ENCODE measurements at places on chromosomes 12 and 14.

DNA sequence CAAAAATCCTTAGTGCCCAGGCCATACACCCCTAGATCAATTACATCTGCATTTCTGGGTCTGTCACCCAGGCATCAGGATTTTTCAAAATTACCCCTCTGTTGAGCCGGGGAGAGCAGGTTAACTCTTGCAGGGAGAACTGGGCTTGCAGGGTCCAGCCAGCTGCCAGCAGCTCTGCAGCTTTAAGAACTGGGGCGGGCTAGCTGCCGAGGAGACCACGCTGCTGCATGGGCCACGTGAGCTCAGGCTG is at the start of gene DGLUCY:
Gene DGLUCY, plus strand, starts transcription at position 245 of the 250 bp plus-strand sequence. CDS start 46,222 bp downstream, outside the sequence.
- no peak for DNase-seq

- no peak for DNase-seq
Measured at GRCh38 chr12:9977916-9978315, 6.7 kb downstream of the CLEC12A start.

- no peak for DNase-seq
Measured at GRCh38 chr12:123840765-123841425, 78.8 kb downstream of the DNAH10 start.

DNA sequence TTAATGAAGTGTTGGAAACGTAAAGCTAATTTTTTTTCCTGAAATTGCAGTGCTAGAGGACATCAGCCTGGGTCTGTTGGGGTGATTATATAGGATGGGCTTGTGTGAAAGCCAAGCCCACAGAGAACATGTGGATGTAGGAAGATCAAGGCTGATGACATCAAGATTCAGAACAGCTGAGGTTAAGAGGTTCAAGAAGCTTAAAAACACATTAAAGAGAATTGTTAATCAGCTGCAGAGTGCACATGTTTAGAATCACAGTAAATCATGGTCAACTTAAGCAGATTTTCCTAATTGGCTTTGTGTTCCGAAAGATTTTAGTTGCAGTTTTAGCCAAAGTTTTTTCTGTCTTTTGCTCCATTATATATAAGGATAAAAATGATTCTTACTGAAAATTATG is 87.9 kb upstream of the PRICKLE1 start:
- no peak for DNase-seq

DNA sequence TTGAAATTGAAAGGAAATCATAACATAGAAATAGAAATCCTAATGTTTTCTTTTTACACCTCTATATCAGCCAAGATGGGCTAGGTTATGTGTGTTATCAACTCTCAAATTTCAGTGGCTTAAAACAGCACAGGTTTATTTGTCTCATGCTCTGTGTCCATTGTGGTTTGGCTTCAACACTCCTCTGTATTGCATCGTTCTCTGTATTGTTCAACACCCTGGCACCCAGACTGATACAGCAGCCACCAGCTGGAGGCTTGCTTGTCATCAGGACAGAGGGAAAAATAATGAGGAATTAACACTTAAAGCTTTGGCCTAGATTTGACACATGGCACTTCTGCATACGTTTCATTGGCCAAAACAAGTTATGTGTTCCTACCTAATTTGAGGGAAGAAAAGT is 234.2 kb upstream of the ARHGAP5 start:
- DNase-seq = no peak

DNA sequence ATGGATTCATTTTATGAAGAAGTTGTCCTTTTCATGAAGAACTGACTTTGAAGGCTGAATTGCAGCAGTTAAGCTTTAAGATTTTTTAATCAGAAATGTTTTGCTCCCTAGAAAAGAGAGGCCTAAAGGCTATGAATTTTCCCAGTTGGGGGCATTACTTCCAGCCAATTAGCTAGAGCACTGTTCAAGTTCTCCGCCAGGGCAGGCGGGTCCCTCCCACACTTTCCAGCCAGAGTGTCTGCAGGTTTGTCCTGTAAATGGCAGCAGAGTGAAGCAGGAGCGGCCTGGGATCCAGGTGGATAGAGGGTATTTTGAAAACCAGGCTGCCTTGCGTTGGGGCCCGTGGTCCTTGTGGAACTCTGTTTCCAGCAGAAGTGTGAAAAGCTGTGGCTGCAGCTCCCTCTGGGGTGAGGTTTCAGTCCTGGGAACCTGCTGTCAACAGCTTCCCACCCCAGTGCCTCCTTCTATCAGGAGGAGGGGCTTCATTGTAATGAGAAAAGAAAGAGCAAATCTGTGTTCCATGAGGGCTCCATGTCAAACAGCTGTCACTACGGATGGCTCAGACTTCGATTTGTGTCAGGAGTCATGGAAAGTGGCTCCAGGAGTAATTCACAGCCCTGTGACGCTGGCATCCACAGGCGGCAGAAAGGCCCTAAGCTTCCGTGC is 210.7 kb upstream of the TMEM132C start:
- DNase-seq = no peak

DNA sequence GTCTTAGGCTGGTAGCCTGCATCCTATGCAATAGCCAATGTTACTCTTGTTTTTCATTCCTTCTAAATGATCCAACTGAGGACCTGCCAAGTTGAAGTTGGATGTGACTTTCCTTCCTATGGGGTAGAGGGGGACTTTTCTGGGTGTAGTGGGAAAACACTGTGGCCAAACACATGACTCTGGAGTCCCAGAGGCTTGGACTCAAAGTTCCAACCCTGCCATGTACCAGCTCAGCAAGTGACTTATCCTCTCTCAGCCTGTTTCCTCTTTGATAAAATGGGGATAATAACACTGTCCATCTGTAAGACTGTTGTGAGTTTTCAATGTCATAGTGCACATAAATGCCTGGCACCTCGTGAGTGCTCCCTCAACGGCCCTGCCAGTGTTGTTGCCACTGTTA is 97.0 kb downstream of the ZFP36L1 start:
- DNase-seq = no peak

GRCh38 chr14:35339761-35340406 is 47.7 kb downstream of the PSMA6 start:
- no peak for DNase-seq

GRCh38 chr12:114694436-114695304 is 10.7 kb upstream of the TBX3 start:
- DNase-seq = no peak

DNA sequence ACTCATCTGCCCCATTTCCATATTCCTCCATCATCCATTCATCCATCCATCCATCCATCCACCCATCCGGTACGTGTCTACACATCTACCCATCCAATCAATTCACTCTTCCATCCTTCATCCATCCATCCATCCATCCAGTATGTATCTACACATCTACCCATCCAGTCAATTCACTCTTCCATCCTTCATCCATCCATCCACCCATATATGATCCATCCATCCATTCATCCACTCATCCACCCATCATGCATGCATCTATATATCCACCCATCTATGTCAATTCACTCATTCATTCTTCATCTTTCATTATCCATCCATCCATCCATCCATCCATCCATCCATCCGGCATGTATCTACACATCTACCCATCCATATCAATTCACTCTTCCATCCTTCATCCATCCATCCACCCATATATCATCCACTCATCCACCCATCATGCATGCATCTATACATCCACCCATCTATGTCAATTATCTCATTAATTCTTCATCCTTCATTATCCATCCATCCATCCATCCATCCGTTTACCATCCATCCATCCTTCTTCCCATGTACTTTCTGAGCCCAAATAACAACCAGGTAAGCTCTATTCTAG is 108.6 kb upstream of the NOS1 start:
- DNase-seq = no peak

- DNase-seq = no peak
Measured at GRCh38 chr12:176321-177181, 37.4 kb downstream of the SLC6A12 start.

GRCh38 chr14:20698934-20699333 is 10.4 kb downstream of the ANG start:
- no peak for DNase-seq

GRCh38 chr12:55673638-55674037 is 34.1 kb downstream of the ITGA7 start:
- no peak for DNase-seq

GRCh38 chr12:116320791-116321217 is 43.3 kb upstream of the MED13L start:
- DNase-seq = no peak

DNA sequence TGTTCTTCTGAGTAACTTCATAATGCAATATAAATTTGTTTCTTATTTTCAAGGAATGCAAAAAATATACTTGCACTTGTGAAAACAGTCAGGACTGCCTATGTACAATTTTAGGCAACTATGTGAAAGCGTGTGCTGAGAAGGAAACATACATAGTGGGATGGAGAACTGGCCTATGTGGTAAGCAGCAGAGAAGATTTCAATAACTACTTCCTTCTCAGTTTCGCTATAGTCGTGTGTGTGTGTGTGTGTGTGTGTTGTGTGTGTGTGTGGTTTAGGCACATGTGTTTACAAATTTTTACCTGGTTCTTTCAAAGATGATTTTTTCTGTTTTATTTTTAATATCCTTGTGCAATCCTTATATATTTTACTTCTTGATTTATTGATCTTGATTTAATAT is 211.8 kb downstream of the LRRK2 start:
- DNase-seq = no peak

GRCh38 chr14:23076785-23077408 is 18.0 kb downstream of the ACIN1 start:
- no peak for DNase-seq

DNA sequence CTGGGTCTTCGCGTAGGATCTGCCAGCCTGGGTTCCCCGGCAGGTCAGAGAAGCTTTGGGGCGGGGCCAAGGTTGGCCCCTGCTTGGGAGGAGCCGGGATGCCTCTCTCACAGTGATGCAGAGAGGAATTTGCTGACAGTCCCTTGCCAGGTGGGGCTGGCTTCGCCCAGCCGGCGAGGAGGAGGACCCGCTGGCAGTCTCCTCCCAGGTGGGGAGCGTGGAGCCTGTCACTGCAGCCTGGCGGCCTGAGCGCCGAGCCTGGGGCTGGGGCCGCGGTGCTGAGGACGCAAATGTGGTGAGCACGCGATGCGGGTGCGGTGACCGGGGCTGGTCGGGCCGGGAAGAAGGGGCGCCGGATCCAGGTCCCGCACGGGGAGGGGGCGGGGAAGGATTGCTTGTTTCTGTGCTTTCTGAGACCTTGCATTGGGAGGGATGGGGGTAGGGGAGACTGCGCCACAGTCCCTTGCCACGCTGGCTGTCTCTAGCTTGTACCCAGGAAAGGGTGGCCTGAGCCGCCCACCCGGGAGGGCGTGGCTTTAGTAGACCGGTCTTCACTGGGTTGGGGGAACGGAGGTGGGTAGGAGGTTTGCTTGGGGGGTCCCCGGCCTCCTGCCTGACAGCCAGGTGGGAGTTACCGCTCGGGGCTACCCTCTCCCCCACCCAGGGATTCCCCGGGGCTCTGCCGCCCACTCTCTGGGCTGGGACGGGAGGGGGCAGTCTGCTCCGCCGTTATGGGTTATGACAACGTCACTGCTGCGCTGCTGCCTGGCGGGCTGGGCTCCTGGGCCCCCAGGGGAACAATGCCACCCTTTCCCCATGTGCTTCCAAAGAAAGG is at the start of gene TMEM63C:
Gene TMEM63C, plus strand, starts transcription at position 196 of the 835 bp plus-strand sequence. CDS start 37,016 bp downstream, outside the sequence.
- DNase-seq = peak; percentile 98

DNA sequence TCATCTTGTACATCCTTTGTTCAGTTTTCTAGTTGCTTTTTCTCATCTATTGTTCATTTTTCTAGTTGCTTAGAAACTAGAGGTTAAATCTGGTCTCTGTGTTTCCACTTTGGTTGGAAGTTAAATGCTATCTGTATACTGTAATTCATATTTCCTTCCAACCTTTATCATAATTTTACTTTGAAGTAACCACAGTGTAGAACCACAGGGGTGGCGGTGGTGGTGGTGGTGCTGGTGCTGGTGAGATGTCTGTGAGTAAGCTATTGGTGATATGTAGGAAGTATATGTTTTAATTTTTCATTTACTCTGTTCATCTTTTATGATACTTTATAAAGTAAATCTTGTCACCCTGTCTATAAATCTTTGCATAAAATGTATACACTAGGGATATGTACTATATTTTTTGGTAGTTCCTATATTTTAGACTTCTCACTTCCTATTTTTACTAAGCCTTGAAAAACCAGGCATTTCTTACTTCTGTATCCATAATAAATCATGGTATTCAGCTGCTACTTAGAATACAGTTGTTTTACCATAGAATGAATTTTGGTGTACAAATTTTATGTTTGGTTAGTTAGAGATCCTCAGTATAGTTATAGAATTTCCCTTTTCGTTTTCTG is 31.9 kb downstream of the CCDC91 start:
- DNase-seq = no peak

GRCh38 chr12:119241049-119241448 is 62.3 kb downstream of the HSPB8 start:
- DNase-seq = no peak

DNA sequence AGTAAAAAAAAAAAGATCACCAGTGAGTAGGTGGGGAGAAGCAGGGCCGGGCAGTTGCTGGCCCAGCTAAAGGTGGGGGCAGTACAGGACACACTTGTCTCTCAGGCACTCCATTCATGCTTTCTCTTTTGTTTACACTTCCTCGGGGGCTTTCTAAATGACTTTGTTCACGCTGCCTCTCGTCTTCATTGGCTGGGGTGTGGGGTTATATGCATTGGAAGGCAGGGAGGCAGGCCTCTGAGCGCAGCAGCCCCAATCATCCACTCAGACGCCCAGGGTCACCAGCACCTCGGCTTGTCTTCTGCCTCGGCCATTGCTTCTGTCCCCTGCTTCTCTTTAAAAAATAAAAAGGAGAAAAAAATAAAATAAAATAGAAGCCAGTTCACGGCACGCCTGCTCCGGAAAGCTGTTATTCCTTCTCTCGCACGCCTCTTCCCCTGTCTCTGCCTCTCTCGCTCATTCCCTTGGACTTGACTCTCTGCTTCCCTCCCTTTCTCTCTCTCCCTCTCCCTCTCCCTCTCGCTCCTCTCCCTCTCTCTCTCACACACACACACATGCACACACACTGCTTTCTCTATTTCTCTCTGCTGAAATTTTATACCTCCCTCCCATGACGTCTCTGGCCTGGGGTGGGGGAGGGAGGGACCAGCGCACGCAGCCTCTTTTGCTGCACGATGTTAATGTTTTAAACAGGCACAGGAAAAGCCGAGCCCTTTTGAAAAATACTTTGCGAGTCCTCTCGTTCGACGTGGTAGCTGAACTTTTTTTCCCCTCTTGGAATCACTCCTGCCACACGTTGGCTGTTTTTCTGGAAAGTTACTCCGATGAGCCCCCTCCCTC is at the start of gene TGFB3:
Gene TGFB3, minus strand, starts transcription at position 570 of the 840 bp plus-strand sequence. CDS start 1,102 bp downstream, outside the sequence.
- DNase-seq = peak; percentile 55

- no peak for DNase-seq
Measured at GRCh38 chr12:80044694-80045046, 54.7 kb upstream of the OTOGL start.

GRCh38 chr12:124419292-124420040 is 124.6 kb downstream of the RFLNA start:
- DNase-seq = no peak

- no peak for DNase-seq
Measured at GRCh38 chr12:111467092-111467856, 61.6 kb downstream of the SH2B3 start.

GRCh38 chr12:2271961-2272360 is 219.2 kb downstream of the CACNA1C start:
- DNase-seq = no peak

GRCh38 chr12:107144990-107145389 is 51.6 kb upstream of the CRY1 start:
- no peak for DNase-seq

- DNase-seq = no peak
Measured at GRCh38 chr12:40192704-40193255, 32.0 kb upstream of the LRRK2 start.

- DNase-seq = no peak
Measured at GRCh38 chr12:103745962-103746361, 95.1 kb downstream of the NT5DC3 start.

GRCh38 chr12:117069101-117069797 is 30.0 kb downstream of the TESC start:
- no peak for DNase-seq
